ENCODE measurements at places on chromosomes 12 and 14.

DNA sequence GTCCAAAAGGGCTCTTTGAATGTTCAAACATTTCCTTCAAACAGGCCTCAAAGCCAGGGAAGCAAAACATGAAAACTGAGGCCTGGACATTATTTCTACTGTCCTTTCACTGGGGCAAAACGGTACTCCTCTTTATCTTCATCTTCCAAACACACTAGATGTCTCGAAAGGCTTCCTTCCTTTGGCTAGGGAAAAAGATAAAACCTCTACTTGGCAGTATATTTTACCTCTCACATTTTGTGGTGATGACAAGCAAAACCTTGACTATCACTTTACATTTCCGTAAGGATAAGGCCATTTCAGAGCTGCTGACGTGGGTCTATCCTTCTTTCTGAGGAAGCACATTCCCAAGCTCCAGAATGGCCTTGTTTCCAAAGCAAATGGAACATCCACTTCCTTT is 9.9 kb downstream of the STAB2 start:
- no peak for DNase-seq

DNA sequence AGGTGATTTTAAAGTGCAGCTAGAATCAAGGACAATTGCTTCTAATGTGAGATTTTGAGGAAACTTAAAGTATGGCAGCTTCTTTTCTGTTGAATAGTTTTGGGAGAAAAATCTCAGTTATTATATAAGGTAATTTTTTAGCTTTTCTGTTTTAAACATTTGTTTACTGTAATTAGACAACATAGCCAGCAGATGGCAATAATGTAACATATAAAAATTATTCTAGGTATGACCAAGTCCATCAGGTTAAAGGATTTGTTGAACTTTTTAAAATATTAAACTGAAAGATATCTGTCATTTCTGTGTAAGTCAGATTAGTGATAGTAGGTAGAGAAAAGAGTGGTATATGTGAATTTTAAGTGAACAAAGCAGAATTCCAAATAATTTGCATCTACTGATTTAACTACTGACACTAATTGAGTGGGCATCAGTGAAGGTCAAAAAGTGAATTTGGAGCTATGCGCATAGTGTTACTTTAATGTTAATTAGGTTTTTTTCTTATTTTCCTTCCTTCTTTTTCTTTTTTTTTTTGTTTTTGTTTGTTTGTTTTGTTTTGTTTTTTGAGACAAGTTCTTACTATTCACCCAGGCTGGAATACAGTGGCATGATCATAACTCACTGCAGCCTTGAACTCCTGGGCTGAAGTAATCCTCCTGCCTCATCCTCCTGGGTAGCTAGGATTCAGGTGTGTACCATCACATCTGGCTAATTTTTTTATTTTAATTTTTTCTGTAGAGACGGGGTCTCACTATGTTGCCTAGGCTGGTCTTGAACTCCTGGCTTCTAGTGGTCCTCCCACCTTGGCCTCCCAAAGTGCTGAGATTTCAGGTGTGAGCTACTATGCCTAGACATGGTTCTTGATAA is 18.6 kb downstream of the PRORP start:
- DNase-seq, result no peak

GRCh38 chr14:65279510-65279909 is 133.0 kb upstream of the FUT8 start:
- DNase-seq, result no peak

DNA sequence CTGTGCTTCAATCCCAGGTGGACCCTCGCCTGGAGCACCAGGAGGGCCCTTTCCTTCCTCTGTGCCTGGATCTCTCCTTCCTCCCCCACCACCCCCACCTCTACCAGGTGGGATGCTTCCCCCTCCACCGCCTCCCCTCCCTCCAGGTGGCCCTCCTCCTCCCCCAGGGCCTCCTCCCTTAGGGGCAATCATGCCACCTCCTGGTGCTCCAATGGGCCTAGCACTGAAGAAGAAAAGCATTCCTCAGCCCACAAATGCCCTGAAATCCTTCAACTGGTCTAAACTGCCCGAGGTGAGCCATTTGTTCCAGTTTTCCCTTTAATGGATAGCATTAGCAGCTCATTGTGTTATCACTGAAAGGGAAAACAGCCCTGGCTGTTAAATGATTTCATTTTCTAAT is 134.0 kb downstream of the GPR135 start:
- no peak for DNase-seq

- no peak for DNase-seq
These were observed 255.9 kb upstream of the KITLG start for GRCh38 chr12:88836156-88836555.

GRCh38 chr12:101892794-101893193 is 15.4 kb downstream of the DRAM1 start:
- DNase-seq, result no peak

DNA sequence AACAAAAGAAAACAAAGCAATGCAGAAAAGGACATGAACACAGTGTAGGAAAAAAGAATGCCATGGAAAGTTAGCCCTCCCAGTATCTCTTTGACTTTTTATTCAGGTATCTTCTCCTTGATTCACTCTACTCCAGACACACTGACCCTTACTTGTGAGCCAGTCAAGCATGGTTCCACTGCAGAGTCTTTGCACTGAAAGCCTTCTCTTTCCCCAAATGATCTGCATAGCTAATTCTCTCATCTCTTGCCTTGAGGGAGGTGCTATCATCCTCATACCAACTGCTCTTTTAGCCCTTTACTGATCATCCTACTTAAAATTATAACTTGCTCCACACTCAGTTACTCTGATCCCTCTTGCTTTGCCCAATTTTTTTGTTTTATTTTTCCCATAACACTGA is 101.2 kb upstream of the SLC16A7 start:
- DNase-seq, result no peak
